ENCODE measurements at places on chromosomes 3 and 15.

DNA sequence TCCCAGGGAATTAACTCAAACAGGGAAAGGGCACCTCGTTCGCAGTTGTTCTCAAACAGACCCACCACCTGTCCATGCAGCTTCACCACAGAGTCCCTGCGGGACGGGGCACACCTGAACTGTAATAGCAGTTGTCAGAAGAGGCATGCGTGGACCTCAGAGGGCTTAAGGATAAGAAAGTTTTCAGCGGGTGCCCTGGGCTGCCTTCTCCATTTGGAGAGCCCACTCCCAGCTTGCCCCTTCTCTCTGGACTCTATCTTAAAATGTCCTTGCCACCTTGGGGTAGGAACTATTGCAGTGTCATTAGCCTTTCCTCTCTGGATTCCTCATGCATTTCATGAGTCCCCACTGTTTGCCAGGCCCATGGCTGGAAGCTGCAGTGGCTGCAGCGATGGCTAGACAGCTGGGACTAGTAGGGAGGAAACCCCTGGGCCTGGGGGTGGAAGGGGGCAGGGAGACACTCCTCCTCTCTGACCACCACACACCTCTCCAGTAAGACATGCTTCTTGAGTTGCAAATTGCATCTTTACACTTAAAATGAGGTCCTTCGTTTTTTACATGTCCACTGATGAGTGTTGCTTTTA is 33.5 kb downstream of the PDIA5 start:
- no peak overlapping the region for H3K4me3 ChIP-seq
- H3K27ac ChIP-seq: no peak overlapping the region
- no peak for DNase-seq
- no peaks in the 10 kb centered on the region for H3K27me3 ChIP-seq
- peaks cover 33% of the 10 kb centered on the region for H3K4me1 ChIP-seq

GRCh38 chr3:69239063-69239462 is 116.7 kb upstream of the LMOD3 start:
- H3K27ac ChIP-seq: no peak overlapping the region
- DNase-seq: no peak
- no peaks in the 10 kb centered on the region for H3K4me1 ChIP-seq

DNA sequence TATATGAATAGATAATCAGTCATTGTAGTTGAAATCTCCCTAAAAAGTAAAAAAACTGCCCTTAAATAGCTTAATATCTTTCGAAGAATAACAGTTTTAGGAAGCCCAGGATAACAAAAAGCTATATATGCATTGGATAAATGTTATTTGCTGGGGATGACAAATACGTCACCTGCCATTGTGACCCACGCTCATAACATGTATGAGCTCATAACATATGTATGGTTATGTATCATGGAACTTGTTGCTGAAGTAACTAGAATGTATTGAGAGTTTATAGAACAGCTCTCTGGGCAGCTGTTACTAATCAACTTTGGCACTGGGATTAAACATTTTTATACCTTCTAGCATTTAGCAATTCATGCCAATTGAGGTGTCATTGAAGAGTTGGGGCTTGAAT is 1.7 kb upstream of the LRCH3 start:
- H3K4me1 ChIP-seq: peaks cover 11% of the 10 kb centered on the region
- no peak for DNase-seq
- H3K27ac ChIP-seq: no peak overlapping the region
- no peak overlapping the region for H3K4me3 ChIP-seq

- H3K36me3 ChIP-seq: no peaks in the 10 kb centered on the region
- no peak overlapping the region for H3K27ac ChIP-seq
- no peak overlapping the region for H3K4me3 ChIP-seq
- no peak for DNase-seq
- peaks cover 6% of the 10 kb centered on the region for H3K4me1 ChIP-seq
These were observed 222.1 kb downstream of the THSD4 start for GRCh38 chr15:71337197-71337845.

DNA sequence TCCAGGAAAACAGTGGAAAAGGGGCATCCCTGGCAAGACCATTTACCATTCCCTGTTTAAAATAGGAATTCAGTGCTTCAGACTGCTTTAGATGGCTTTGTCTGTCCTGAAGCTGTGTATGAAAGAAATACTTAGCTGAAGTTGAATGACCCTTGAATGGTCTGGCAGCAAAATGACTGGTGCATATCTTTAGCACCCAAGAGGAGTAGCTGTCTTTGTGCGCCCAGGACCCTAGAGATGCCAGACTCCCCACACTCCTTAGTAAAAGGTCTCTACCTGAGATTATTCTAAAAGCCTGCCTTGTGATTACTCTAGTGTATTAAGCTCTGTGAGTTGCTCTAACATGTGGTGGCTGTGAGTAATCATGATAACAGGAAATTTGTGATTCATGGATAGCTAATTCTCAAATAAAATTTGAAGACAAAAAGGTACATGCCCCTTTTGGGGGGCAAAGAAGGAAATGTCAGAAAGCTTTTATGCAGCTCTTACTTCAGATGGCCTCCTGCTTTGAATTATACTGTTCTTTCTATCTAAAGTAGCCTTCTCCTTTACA is 3.2 kb downstream of the MAPKBP1 start:
- H3K4me1 ChIP-seq: peaks cover 74% of the 10 kb centered on the region
- H3K36me3 ChIP-seq: no peaks in the 10 kb centered on the region
- H3K27me3 ChIP-seq: no peaks in the 10 kb centered on the region
- H3K27ac ChIP-seq: peak overlapping the region; percentile 67
- no peak overlapping the region for H3K4me3 ChIP-seq

DNA sequence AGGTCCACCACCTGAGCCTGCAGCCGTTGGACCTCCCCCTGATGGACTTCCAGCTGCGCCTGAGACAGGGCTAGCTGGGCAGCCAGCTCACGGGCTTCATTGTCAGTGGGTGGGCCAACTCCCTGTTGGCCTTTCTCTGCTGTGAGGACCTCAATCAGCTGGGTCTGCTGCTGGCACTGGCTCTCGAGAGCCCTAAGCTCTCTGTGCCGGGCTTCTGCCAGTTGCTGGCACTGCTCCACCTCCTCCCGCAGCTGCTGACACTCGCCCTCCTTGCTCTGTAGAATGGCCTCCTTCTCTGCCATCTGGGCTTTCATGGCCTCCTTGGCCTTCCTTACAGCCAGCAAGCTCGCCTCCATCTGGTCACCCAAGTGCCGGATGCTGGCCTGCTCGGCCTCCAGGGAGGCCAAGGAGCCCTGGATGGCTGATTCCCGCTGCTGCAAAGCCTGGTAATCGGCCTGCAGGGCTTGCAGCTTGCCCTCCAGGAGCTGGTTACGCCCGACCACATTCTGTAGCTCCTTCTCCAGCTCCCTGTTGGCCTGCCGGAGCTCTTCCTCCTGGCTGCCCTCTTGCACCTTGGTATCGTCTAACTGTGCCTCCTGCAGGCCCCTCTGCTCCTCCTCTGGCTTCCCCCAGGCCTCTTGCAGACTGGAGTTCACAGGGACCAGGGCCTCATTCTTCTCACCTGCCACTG is 23.8 kb downstream of the CXCR6 start:
- H3K4me3 ChIP-seq: no peak overlapping the region
- peaks cover 79% of the 10 kb centered on the region for H3K36me3 ChIP-seq
- DNase-seq: no peak
- no peaks in the 10 kb centered on the region for H3K27me3 ChIP-seq
- no peak overlapping the region for H3K27ac ChIP-seq
- peaks cover 8% of the 10 kb centered on the region for H3K4me1 ChIP-seq

- peaks cover 25% of the 10 kb centered on the region for H3K4me1 ChIP-seq
- H3K27ac ChIP-seq: peak overlapping the region; percentile 73
- H3K27me3 ChIP-seq: no peaks in the 10 kb centered on the region
- DNase-seq: peak; percentile 77
- H3K36me3 ChIP-seq: no peaks in the 10 kb centered on the region
These were observed 1.5 kb upstream of the PPM1M start for GRCh38 chr3:52243791-52244628.

- H3K36me3 ChIP-seq: no peaks in the 10 kb centered on the region
- H3K27ac ChIP-seq: no peak overlapping the region
- H3K4me1 ChIP-seq: no peaks in the 10 kb centered on the region
- H3K27me3 ChIP-seq: no peaks in the 10 kb centered on the region
These were observed 109.4 kb upstream of the SAMMSON start for GRCh38 chr3:69890084-69890483.

GRCh38 chr15:47705281-47705997 is 11.9 kb upstream of the SEMA6D start:
- no peak overlapping the region for H3K4me3 ChIP-seq
- DNase-seq: no peak
- no peaks in the 10 kb centered on the region for H3K36me3 ChIP-seq
- H3K4me1 ChIP-seq: no peaks in the 10 kb centered on the region

- H3K36me3 ChIP-seq: no peaks in the 10 kb centered on the region
- H3K27me3 ChIP-seq: no peaks in the 10 kb centered on the region
- DNase-seq: no peak
- no peak overlapping the region for H3K27ac ChIP-seq
- H3K4me3 ChIP-seq: no peak overlapping the region
These were observed 21.4 kb upstream of the SPPL2A start for GRCh38 chr15:50786871-50787270.

GRCh38 chr3:128011140-128011539 is 41.1 kb upstream of the SEC61A1 start:
- no peaks in the 10 kb centered on the region for H3K4me1 ChIP-seq
- H3K36me3 ChIP-seq: no peaks in the 10 kb centered on the region
- peaks cover 3% of the 10 kb centered on the region for H3K27me3 ChIP-seq
- H3K27ac ChIP-seq: no peak overlapping the region
- peak; percentile 57 for DNase-seq

- no peaks in the 10 kb centered on the region for H3K27me3 ChIP-seq
- H3K27ac ChIP-seq: peak overlapping the region; percentile 21
- peaks cover 41% of the 10 kb centered on the region for H3K4me1 ChIP-seq
- no peak overlapping the region for H3K4me3 ChIP-seq
- H3K36me3 ChIP-seq: no peaks in the 10 kb centered on the region
These were observed 10.7 kb upstream of the CAMK1 start for GRCh38 chr3:9780458-9780812.

DNA sequence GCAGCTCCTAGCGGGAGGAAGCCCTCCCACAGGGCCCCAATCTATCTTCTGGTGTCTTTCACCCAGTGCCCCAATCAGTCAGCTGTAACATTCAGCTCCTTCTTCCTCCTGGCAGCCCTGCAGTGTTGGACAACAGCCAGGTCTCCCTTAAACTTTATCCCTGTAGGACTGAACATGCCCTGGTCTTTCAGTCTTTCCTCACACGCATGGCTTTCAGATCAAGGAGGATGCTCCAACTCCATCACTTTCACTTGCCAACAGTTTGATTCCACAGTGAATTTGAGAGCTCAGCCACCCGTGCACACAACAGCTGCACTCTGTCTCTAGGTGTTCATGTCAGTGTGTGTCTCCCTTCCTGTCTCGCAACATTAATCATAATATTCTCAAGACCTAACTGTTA is 28.5 kb upstream of the LRRC34 start:
- H3K27ac ChIP-seq: no peak overlapping the region
- no peak for DNase-seq

DNA sequence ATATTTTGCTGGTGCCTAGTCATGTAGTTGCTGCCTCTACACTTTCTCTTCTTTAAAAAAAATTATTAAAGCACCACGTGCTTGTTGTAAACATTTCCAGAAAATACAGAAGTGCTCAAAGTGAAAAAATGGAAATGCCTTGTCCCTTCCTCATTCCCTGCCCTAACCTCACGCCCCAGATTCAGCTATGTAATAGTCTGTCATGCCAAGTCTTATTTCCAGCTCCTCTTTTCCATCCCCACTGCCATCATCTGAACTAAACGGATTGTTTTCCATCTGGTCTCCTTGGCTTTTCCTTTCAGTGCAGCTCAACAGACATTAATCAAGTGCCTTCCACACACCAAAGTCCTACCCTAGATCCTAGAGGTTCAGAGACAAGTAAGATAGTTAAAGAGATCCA is 15.5 kb downstream of the ZNF774 start:
- no peaks in the 10 kb centered on the region for H3K27me3 ChIP-seq
- DNase-seq: no peak
- no peak overlapping the region for H3K4me3 ChIP-seq

GRCh38 chr15:71753346-71753745 is 57.0 kb upstream of the NR2E3 start:
- H3K4me3 ChIP-seq: no peak overlapping the region
- peaks cover 5% of the 10 kb centered on the region for H3K4me1 ChIP-seq
- peak overlapping the region; percentile 56 for H3K27ac ChIP-seq
- DNase-seq: no peak
- H3K36me3 ChIP-seq: no peaks in the 10 kb centered on the region
- no peaks in the 10 kb centered on the region for H3K27me3 ChIP-seq

DNA sequence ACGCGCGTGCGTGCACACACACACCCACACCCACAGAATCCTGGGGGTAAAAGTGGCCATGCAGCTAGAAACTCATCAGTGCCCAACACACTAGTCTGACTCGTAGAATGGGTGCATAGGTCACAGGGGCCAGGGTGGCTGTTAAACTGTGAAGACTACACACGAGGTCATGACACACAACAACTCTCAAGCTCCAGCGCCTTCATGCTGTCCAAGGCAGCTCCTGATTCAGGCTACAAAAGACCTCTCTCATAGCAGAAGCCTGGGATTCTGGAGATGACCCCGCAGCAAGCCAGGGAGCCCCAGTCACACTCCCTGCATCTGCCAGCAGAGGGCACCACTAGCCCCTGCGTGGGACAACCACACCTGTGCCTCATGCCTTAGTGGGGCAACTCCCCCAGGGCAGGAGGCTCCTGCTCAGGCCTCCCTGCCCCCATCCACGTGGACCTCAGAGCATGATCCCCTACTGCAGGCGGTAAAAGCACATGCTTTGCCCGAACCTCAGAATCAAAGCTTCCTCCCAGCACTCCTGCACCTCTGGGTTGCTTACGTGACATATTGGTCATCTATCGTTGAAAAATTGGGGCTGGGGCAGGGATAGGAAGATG is 93.1 kb downstream of the LRIG1 start:
- H3K27me3 ChIP-seq: no peaks in the 10 kb centered on the region
- H3K36me3 ChIP-seq: no peaks in the 10 kb centered on the region
- no peaks in the 10 kb centered on the region for H3K4me1 ChIP-seq

DNA sequence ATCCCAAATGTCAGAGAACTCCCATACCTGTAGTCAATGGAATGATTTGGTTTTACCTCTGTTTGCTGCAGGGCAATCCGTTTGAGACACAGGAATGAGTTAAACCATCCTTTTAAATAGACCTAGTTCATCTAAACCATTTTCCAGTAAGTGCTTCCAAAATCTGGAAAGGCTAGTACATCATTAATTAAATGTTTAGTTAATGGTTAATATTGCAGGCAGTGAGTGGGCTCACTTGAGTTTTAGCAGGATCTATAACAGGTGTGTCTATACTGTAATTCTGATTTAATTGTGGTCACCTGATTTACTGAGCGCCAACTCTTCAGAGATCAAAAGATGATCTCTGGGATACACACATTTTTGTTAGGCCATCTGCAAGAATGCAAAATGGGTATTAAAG is 353.9 kb upstream of the ROPN1 start:
- H3K36me3 ChIP-seq: no peaks in the 10 kb centered on the region
- no peak for DNase-seq
- no peaks in the 10 kb centered on the region for H3K27me3 ChIP-seq
- no peak overlapping the region for H3K4me3 ChIP-seq

GRCh38 chr3:132925256-132925930 is 112.8 kb upstream of the TMEM108 start:
- no peak overlapping the region for H3K27ac ChIP-seq
- no peaks in the 10 kb centered on the region for H3K36me3 ChIP-seq
- H3K4me3 ChIP-seq: no peak overlapping the region
- H3K27me3 ChIP-seq: no peaks in the 10 kb centered on the region

GRCh38 chr3:172598904-172599303 is 75.7 kb upstream of the TNFSF10 start:
- H3K4me1 ChIP-seq: peaks cover 14% of the 10 kb centered on the region
- no peaks in the 10 kb centered on the region for H3K27me3 ChIP-seq
- no peak for DNase-seq
